NCI-H446 (cell line): ENCODE measurements at places on chromosomes 7 and 10.

DNA sequence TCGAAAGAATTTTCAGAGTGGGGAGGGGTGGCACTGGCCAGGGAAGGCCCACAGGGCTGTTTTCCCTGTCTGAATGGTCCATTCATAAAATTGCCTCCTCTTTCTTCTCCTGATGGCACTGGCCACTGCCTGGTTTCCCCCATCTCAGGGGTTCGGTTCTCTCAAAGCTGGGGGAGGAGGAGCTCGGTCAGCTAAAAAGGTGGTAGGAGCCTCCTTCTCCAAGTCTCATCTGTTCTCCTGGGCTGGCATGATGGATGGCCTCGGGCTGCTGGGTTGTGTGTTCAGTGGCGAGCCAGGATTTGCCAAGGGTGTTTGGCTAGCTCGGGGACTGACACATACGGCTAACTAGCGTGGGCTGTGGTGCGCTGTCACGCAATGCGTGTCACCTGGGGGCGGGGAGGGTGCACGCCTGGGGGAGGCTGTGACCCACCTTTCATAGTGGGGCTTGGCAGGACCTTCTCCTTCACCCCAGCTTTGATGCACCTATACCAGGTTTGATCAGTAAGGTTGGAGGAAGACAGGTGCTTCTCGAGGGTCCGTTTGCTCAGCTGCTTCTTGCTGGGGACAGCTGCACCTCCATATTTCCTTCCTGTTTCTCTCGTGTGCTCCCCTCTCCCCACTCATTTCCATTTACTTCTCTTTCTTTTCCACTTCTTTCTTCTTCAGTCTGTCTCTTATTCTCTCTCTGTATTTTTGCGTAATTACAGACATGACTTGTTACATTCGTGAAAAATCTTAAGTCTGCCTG lies 36.3 kb downstream of the RBM20 start:
- no peak for DNase-seq

DNA sequence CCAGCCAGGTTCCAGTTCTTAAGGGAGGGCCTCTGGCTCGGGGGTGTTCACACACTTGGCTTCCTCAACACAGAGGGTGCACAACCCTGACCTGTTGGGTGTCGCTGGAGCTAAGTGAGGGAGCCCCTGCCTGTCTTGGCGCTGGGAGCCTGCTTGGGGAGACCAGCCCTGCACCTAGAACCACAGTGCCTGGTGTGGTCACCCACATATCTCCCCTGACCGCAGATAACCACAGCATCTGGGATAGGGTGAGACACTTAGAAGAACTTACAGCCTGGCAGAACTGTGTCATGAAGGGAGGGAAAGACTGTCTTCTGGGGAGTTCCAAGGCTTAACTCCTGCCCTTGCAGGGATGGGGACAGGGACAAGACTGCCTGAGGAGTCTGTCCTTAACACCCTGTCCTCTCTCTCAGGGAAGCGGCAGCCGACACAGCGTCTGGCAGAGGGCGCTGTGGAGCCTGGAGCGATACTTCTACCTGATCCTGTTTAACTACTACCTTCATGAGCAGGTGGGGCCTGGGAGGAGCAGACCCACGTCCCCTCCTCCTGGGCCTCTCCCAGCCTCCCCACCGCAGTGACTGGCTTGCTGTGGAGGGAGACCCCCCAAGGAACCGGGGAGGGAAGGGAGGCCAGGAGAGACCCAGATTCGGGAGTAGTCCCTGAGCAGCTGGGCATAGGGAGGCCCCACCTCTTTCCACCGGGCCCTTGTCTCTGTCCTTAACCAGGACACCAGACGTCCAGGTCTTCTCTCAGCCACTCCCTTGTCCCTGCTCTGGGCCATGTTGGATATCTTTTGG lies 59.0 kb downstream of the PALD1 start:
- DNase-seq = no peak

- no peak for DNase-seq
Observed at GRCh38 chr10:47364911-47365310, 16.7 kb downstream of the RBP3 start.

DNA sequence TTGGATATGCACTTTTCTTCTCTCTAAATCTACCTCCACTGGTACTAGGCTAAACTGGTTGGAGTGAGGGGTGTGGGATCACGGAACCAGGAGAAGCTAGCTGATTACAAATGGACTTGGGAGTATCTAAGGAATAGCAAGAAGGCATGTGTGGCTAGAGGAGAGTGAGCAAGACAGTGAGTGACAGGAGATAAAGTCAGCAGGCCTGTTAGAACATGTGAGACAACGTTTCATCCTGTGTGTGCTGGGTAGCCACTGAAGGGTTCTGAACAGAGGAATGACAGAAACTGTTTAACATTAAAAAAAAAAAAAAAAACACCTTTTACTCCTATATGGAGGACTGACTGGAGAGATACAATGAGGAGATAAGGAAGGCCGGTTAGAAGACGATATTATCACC lies 51.7 kb downstream of the ZNF438 start:
- no peak for DNase-seq

GRCh38 chr7:22420973-22421635 lies 64.2 kb upstream of the RAPGEF5 start:
- no peak for DNase-seq

- no peak for DNase-seq
Observed at GRCh38 chr7:73822319-73823173, 8.2 kb upstream of the CLDN4 start.

GRCh38 chr7:122896509-122896908 lies 10.2 kb upstream of the CADPS2 start:
- no peak for DNase-seq

- no peak for DNase-seq
Observed at GRCh38 chr10:33120275-33120674, 162.2 kb upstream of the ITGB1 start.

DNA sequence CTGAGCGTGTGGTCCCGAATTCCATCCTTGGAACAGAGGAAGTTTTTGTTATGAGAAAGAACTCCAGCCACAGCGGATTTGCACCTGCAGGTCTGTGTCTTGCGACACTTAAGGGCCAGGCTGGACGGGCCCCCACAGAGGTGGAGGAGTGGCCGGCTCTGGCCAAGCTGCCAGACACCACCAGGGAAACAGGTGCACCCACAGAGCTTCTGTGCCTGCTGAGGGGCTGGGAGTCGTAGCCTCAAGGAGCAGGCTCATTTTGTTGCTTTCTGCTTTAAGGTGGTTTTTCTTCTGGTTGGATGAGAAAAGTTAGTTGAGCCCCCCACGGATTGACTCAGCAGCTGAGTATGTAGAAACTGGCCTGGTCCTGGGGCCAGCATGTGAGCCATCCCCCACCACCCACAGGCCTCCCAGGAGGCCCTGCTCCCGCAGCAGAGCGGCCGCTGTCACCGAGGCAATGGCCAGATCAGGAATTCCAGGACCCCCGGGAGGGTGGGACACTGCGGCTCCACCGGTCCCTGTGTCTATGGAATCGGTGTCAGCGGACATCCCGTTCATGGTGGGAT lies 41.9 kb downstream of the NKX6-2 start:
- no peak for DNase-seq

DNA sequence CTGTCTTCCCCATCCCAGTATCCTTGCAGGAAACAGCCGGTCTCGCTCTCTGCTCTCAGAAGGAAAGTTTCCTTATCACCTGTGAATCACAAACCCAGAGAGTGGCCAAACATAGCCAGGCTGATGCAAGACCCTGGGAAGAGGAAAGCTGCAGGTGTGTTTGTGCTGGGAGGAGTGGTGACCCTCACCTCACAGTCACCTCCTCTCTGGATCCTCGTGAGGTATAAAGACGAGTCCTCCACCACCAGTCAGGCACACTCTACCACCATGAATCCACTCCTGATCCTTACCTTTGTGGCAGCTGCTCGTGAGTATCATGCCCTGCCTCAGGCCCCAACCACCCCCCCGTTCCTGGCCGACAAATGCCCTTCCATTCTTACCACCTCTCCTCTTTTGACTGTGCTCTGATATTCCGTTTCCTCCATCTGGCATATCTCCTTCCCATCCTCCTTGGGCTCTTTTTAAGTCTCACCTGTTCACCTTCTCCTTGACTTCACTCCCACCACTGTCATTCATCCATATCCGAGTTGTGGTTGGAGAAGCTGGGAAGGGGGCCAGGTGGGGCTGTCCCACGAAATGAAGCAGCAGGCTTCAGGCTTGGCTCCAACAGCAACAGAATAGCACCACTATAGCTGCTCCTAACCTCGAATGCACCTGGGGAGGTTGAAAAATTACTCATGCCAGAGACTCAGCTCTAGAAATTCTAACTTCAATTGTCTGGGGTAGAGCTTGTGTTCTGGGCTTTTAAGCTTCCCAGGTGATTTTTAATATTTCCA lies at the start of gene PRSS1:
PRSS1 (plus strand) TSS at position 255 of the 776 bp plus-strand sequence; CDS start at position 268, 13 bp downstream.
- DNase-seq = no peak

DNA sequence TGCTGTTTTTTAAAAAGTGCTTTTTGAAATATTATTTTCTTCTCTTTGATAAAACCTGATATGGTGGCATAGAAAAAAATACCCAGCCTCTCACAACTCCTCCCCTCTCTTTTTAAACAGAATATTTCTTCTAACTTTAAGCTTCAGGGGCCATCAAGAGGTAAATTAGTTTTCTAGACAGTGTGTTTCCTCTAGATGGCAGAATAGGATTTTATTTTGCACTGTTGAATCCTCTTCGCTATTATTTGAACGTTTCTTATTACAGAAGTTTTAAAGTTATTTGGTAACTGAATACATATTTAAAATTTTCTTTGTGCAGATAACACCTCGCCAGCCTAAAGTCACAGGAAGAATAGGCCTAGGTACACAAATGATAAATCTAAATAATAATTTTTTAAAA lies 30.3 kb downstream of the ARL5B start:
- peak; percentile 33 for DNase-seq
